ENCODE measurements at places on chromosomes 5 and 9.

GRCh38 chr5:146667633-146668272 is 151.8 kb upstream of the GPR151 start:
- peak; percentile 70 for DNase-seq

GRCh38 chr5:5906778-5907177 is 471.6 kb downstream of the MED10 start:
- DNase-seq, result no peak

- no peak for DNase-seq
These were observed 31.3 kb downstream of the AGXT2 start for GRCh38 chr5:35016174-35017051.

GRCh38 chr5:37212096-37212495 is 37.1 kb downstream of the CPLANE1 start:
- DNase-seq, result no peak

DNA sequence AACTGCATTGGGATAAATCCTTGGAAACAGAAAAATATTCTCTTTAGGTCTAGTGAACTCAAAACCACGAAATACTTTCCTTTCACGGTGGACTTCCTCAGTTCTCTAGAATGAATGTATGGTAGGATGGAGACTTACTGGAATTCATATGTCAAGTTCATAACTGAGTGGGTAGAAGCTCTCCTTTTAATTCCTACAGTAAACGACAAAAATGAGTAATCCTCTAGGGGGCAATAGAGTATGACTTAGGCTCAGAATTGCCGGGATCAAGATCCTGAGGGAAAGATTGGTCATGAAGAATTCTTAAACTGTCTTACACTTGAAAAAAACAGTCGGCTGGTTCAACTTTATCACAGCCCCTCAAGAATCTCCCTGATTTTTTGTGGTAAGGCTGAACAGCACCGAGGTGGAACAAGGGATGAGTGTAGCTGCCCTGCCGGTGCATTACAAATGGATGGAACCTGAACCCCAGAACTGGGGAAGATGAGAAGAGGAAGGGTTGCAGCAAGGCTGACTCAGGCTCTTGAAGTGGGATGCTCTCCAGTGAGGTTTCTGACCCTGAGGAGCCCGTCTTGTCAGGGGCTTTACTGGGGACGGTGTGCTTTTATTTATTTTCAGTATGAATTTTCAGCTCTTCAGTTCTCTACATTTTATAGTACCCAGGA is 14.0 kb upstream of the LOX start:
- DNase-seq, result peak; percentile 22

- DNase-seq, result no peak
These were observed 242.1 kb downstream of the FSTL4 start for GRCh38 chr5:133370036-133370831.

- DNase-seq, result no peak
These were observed 650 bp downstream of the MRRF start for GRCh38 chr9:122265149-122265915.

GRCh38 chr9:105757496-105758251 is 63.3 kb downstream of the TMEM38B start:
- DNase-seq, result no peak

Data from globus pallidus (tissue), 1 donor.